Fibroblast of skin of abdomen (primary cell): ENCODE measurements at places on chromosomes 2 and 18.

DNA sequence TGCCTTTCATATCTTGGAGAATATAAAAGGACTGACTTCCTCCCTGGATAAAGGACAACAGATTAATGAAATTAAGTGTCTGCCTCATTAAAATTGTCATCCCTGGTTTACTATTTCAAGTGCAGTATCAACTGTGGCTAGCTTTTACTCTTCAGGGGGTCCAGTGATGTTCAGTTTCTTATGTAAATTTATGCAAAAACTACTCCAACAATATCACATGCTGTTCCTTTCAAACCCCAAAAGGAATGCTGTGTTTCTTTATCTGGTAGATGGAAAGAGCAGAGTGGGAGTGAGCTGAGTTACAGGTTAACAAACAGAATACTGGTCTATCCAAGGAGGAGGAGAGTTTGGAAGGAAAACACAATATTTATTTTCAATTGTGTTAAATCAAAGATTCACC lies 283.7 kb upstream of the VWC2L start:
- no peak for DNase-seq

GRCh38 chr18:59419386-59419785 lies 60.3 kb upstream of the LMAN1 start:
- peak; percentile 68 for DNase-seq

DNA sequence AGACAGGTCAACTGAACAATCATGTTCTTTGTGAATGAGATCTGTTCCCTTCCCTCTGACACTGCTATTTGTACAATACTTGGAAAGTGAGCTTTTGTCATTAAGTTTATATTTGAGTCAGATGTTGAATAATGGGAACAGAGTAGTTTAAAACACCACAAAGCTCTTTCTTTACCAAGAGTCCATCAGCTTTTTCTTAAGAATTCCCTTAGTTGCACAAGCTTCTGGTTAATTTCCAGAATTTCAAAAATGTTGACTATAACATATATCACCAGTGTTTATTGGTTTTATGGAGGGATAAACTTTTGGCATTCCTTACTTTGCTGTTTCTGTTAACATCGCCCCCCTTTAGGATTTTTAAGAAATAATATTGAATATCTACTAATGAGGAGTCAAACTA lies 403.7 kb downstream of the CCDC85A start:
- DNase-seq: peak; percentile 55

DNA sequence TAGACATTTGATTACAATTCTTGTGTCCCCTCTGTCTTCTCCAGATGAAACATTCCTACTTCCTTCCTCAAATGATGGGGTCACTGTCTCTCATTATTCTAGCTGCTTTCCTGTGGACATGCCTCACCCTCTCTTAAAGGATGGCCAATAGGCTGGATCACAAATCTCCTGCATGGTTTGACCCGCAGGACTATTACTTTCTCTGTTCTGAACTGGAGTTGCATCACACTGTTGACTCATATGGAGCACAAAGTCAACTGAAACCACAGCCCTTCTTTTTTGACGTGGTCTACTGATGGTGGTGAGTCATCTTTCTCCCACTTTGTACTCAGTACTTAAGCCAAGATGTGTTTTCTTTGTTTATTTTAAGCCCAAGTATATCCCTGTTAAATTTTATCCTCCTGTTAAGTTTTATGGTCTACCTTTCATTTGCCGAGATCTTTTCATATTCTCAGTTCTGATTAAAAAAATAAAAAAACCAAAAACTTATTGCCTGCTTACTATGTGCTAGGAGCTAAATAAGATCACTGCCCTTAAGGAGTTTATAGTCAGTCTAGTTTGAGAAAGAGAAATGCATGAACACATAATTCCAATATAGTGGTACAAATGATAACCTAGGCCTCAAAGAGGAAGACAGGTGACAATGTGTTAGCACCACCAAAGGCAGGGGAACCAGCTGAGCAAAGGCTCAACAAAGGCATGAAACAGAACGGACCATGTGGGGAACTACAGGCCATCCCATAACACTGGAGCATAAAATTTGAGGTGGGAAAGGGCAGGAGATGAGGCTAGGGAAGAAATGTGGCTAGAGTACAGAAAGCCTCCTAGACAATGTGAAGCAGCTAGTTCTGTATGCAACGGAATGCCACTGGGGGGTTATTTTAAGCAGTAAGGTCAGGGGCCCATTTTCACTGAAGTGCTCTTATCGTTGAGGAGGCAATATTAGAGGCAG lies 67.6 kb upstream of the ZFP36L2 start:
- peak; percentile 98 for DNase-seq

GRCh38 chr2:65532937-65533336 lies 100.5 kb upstream of the SPRED2 start:
- DNase-seq: no peak

DNA sequence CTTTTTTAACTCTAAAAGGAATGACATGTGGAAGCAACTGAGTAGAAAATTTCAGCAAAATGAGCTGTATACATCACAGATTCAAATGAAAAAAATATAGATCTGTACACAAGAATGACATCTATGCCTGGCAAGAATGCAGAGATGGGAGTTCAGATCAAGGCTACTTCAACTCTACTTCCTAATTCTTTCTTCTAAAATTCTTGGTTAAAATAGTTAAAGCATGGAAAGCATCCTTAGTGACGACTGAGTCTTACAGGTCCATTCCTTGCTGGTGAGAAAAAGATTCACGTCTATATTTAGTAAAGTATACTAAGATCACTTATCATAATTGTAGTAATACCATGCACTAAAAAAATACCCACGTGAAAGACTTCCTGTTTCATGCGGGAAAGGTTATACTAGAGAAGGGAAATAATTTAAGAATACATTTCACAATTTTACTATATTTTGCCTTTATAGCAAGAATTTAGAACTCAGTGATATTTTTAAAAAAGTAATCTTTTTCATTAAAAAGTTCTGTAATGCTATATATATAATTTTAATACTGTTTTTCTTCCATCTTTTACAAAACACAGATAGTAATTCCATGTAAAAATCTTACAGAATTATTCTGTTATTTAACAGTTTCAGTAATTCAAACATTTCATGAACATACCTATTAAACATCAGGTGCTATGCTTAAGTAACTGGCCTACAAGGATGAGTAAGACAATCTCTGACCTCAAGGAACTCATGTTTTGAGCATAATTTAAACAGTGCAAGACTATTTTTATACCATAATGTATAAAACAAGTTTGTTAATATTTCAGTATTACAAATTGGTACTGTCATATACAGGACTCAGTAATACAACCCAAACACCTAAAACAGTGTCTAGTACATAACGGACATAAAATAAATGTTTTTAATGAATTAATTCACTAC lies 159.6 kb downstream of the BAZ2B start:
- peak; percentile 28 for DNase-seq

GRCh38 chr2:33603416-33603815 lies 4.3 kb upstream of the FAM98A start:
- DNase-seq: no peak

DNA sequence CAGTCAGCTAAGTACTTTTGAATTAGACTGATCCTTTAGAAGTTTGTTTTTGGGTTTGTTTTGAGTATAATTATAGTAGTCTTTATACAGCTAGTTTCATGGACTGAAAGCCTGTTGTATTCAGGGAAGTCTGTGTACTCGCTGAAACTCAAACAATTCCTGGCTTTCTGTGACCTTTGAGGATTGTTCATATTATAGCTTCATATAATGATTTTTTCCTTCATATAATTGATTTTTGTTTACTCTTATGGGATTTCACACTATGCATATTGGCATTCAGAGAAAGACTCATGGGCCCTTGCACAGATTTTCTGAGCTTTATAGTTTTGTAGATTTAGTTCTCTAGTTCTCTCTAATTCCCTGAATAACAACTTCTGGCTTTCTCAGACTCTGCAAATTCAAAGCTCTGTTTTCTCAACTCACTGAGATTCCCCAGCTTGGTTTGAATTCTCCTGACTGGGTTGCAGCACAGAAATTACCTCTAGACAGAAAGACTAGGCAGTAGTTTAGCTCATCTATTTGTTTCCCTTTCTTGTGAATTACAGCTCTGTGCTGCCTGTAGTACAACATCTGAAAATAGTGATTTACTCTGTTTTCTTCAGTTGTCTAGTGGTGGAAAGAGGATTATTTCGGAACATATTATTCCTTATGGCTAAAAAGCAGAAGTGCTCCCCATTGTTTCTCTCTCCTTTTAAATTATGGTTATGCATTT lies 495.9 kb upstream of the CNTNAP5 start:
- no peak for DNase-seq
